ENCODE measurements at places on chromosomes 7 and 10.

- DNase-seq = no peak
Measured at GRCh38 chr10:62843600-62843999, 27.4 kb upstream of the EGR2 start.

DNA sequence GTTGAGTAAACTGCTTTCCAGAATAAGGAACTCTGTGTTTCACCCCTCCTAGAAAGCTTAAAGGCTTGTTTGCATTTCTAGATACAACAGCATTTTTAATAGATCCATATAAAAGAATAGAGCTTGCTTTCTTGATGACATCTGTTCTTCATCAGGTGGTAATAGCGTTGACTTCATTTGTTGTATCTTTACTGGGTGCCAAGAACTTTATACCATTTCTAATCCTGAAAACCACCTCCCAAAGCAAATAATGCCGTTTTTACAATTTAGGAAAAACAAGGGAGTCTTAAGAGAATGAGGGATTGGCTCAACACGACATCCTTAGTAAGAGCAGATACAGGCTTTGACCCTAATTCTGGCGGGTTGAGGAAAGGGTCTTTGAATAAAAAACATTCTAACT is 993.4 kb downstream of the TYW1 start:
- no peak for DNase-seq

DNA sequence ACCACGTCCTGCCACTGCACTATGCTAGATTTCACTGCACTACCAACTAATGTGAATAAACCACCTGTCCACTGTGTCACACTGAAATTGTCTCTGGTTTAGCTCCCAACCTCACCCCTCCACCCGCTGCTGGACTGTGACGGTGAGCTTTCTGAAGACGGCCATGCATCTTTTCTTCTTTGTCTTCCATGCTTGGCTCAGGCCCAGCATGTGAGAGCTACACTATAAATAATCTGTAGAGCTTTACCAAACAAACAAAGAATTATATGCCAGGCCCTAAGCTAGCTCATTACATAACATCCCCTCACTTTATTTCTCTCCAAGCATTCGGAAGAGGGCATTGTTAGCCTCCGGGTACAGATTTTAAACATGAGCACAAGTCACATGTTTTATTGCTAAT is 633.2 kb downstream of the TNS3 start:
- DNase-seq = no peak

DNA sequence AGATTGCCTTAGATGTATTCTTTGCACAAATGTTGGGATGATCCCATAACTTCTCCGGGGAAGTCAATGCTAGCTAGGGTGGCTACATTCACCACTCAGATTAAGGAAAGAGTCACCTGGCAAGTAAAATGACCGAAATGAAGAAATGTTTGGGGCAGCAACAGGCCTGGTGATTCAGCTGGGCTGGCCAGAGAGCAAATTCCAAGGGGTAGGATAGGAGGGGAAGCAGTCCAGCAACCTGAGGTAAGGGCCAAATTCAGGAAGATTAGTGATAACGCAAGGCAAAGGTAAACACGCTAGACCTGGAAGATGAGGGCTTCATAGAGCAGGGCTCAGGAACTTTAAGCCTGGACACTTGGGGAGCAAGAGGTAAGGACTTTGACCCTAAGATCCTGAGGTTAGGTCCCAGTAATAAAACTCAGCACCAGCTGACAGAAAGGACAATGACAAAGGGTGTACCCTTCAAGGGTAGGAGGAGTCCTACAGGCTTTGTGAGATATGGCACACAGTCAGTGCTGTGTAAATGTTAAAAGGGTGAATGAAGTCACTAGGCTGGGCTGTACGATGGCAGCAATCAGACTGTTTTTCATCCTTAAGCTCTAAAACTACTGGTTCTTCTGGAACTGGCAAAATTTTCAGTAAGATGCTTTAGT is 22.7 kb upstream of the SMNDC1 start:
- no peak for DNase-seq

GRCh38 chr10:30176776-30177533 is 117.6 kb upstream of the JCAD start:
- DNase-seq = no peak

All from SK-N-MC (cell line).